ENCODE measurements at places on chromosomes 3 and 15.

GRCh38 chr3:14126017-14126886 lies 1.4 kb downstream of the TMEM43 start:
- DNase-seq: no peak

- DNase-seq: no peak
These were observed 62.7 kb upstream of the NR2C2 start for GRCh38 chr3:14884665-14885064.

GRCh38 chr3:56145410-56145809 lies 322.9 kb downstream of the ERC2 start:
- no peak for DNase-seq

GRCh38 chr3:101827211-101828174 lies 21.8 kb upstream of the NFKBIZ start:
- peak; percentile 69 for DNase-seq

DNA sequence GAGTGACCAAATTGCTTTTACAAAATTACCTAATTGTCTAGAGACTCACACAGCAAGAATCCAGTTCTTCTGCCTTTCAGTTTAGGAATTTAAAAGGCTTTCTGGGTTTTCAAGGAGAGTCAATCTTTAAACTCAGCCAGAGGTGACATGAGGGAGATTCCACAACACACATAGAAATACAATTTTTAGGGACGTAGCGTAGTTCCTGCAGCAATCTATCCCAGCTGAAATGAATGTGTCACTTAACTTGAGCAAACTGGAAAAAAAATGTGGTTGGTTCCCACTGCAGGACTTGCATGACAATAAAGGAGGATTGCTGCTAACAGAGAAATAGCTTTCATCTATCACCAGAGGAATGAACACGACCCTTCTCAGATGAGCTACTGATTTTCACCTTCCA lies 269.7 kb downstream of the OTOL1 start:
- no peak for DNase-seq

DNA sequence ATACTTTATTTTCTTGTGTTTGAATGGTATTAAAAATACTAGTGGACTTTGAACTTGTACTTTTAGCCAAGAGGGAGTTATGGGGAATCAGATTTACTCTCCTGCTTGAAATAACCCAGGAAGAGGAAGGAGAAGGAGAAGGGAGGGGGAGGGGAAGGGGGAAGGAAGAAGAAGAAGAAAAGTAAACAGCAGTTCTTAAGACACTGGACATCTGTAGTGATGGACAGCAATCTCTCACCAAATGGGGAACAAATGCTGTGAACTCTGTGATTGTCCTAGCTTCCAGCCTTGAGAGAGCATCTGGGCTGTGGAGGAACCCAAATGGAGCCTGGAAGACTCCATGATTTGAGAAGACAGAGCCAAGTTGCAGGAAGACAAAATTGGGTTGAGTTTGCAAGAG lies 52.0 kb downstream of the VPS8 start:
- DNase-seq: no peak

DNA sequence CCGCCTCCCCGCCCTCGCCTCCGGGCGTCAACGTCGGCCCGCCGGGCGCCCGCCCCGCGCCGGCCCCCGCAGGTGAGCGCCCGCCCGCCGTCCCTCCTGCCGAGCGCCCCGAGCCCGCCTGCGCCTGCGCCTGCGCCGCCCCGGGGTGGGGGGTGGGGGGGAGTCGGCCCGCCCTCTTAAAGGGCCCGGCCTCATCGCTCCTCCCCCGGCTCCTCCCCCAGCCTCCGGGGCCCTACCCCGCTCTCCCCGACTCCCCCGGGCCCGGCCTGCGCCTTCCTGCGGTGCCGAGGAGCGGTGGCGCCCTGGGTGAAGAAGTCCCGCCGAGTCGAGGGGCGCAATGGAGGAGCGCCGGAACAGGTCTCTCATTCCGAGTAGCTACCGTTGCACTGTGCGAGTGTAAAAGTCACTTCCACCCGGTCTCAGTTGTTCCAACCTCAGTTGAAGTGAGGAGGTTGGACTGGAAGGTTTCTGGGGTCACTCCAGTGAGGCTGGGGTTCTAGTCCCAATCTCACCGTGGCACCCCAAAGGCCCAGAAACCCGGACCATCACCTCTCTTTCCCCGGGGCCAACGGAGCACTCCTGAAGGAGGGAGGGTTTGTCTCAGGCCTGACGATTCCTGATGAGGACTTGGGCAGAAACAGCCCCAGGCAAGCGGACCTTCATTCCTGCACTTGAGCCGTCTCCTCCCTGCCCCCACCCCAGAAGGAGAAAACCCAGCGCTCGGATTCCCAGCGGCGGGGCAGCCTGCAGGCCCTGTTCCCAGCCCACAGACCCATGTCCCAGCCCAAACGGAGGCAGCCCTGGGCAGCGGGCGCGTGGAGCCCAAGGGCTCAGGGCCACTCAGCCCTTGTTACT lies 1.5 kb upstream of the TNK2 start:
- peak; percentile 99 for DNase-seq

DNA sequence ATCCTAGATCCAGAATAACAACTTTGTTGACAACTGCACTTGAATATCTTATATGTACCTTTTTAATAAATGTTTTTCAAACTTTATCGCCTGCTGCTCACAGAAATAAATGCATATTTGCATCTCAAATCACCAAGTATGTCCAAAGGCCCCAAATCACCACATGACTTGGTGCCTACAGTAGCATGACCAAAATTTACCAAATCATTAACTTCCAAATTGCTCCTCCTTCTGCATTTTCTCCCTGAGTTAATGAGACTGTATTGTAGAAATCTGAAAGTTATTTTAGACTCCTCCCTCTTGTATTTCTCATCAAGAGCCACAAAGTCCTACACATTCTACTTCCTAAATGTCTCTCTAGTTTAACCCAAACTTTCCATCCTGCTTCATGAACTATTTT lies 635.5 kb upstream of the NAALADL2 start:
- no peak for DNase-seq

GRCh38 chr3:72519946-72520604 lies 328.2 kb downstream of the SHQ1 start:
- DNase-seq: no peak

- peak; percentile 23 for DNase-seq
These were observed 78.2 kb downstream of the FAIM start for GRCh38 chr3:138686771-138687221.
